ENCODE measurements at places on chromosomes 13 and 19. TPM values are rescaled to one million over a fixed set of nuclear protein-coding genes. Genes with fewer than 3 reads are reported as not detected.
A peak's percentile ranks its signal among the peaks of the same experiment; 100 is the strongest.

The PLEKHF1 gene
- polyA plus RNA-seq = 2.5 TPM

The AKT1S1 gene
- 38.5 TPM for polyA plus RNA-seq

DNA sequence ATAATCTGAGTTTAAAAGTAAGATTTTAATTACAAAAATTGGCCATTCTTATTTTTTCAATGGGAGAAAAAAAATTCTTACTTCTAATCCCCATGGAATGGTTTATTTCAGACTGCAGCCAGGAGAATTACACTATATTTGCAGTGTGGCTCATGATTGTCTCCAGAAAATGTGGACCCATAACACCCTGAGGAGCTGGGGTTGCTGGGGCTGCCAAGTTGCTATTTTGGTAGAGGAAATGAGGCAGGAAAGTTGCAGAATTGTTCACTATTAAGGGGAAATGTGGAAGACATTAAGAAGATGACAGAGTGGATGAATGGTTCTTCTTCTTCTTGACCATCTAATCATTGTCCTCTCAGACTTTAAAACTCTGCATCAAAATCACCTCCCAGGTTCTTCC is 4.6 kb upstream of the SCEL start:
- no peaks in the 10 kb centered on the region for H3K27me3 ChIP-seq
- DNase-seq = no peak
- no peaks in the 10 kb centered on the region for H3K36me3 ChIP-seq
- H3K4me3 ChIP-seq = no peak overlapping the region
- H3K27ac ChIP-seq = no peak overlapping the region

The HIPK4 gene
- 0.10 TPM for polyA plus RNA-seq

DNA sequence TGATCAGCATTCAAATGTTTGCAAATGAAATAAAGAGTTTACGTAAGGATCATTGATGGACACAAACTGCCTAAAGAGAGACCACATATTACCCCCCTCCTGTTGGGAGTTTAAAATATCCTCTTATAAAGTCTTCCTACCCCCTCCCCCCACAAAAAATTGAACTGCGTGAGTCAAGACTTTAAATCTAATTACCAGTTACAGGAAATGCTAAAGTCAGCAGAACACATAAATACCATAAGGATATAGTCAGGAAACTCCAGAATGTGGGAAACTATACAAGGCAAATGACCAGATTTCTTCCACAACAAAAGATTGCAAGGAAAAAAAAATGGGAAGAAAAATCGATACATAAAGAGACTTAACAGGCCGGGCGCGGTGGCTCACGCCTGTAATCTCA is 44.4 kb upstream of the FARP1 start:
- no peaks in the 10 kb centered on the region for H3K36me3 ChIP-seq
- DNase-seq = no peak
- H3K4me3 ChIP-seq = no peak overlapping the region
- H3K4me1 ChIP-seq = no peaks in the 10 kb centered on the region

The ZNF221 gene
- polyA plus RNA-seq = 3.5 TPM

DNA sequence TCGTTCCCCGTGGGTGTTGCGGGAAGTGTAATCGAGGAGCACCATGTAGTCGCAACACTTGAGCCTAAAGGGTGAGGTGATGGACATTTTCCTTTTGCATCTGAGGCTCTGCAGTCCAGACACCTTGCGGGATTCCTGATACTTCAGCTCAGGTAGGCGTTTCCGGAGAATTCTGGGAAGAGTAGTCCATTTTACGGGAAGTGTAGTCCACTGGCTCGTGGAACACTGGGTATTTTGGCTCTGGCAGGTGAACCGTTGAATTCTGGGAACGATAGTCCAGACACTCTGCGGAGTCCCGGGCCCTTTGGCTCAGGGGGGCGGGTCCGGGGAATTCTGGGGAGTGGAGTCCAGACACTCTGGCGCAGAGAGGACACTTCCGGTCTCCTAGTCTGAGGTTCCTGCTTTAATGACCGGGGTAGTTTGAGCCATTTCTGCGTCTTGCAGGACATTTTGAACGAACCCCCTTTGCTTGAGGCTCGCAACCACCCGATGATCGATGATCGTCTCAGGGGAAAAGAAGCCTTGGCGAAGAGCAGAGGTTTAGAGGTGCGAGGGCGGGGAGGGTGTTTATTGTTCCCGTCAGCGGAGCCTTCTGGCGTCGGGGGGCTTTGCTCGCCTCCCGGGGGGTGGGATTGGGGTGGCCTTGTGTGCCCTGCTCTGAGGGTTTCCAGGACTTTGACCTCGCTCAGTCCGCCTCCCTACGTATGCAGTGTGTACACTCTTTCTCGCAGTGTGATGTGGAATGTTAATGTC is at the start of gene ZNF223:
ZNF223 (plus strand) TSS at position 387 of the 753 bp plus-strand sequence. CDS start 3,141 bp downstream, outside the sequence.
- peaks cover 8% of the 10 kb centered on the region for H3K4me1 ChIP-seq
- peak; percentile 96 for DNase-seq
- peak within 1 kb of the TSS; percentile 86 for H3K27ac ChIP-seq
- H3K4me3 ChIP-seq = peak within 1 kb of the TSS; percentile 61
- no peaks in the 10 kb centered on the region for H3K27me3 ChIP-seq

GRCh38 chr19:18205200-18205892 is 1.5 kb upstream of the RAB3A start:
- peak overlapping the region; percentile 96 for H3K27ac ChIP-seq
- H3K27me3 ChIP-seq = peaks cover 2% of the 10 kb centered on the region
- H3K4me1 ChIP-seq = peaks cover 12% of the 10 kb centered on the region

DNA sequence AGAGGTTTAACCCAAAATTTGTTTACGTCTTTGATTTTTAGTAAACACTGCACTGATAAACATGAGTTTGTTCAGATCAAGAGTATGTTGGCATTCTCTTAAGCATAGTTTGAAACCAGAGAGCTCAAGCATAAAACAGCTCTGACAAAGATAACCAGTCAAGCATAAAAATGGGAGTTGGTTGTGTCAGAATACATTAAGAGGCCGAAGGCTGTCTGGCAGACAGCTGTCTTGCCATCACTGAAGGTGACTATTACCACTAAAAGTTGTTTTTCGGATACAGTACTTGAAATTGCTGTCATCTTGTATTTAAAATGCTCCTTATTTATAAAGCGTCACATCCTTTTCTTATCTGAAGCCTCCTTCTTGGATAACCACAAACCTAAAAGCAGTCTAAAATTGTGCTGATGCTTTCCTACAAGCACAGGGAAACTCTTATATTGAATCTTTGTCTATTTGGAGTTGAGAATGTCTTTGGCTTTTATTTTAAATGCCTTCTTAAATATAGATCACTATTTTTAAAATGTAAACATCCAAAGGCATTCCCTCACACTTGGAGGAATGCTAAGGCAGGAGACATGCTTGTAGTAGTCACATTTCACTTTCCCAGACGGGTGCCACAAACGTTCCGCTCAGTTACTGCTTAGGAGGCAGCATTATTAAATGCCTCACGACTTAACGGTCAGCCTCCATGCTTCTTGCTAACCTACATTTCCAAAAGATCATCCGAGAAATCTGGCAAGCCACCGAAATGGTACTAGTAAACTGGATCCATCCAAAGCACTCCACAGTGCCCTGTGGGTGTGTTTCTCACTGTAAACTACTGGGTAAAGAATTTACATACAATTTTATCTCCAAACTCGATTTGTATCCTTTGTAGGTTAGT is 1.5 kb downstream of the SMAD9 start:
- H3K4me1 ChIP-seq = no peaks in the 10 kb centered on the region
- peak overlapping the region; percentile 61 for H3K27ac ChIP-seq
- H3K4me3 ChIP-seq = peak overlapping the region; percentile 46
- peaks cover 36% of the 10 kb centered on the region for H3K27me3 ChIP-seq

DNA sequence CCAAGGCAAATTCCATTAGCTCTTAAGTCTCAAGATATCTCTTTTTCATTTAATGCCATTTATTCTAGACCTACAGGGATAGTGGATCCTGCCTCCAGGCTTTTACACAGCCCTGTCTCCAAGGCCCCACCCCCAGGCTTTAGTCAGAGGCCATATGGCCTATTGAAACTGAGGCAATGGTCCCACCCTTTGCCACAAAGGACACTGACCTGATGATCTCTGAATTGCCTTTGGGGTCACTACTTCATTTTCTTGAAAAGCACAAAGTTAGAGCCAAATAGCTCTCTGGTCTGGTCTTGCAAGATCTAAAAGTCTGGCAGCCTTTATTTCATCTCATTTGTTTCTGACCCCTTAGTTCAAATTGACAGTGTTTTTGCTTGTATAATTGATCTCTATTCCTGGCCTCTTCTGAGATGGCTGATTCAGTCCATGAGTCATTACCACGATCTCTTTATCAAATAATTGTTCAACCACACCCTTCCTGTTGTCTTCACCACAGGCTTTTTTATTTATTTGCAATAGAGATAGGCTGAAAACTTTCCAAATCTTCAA is 209.8 kb downstream of the FGF14 start:
- DNase-seq = no peak
- H3K4me1 ChIP-seq = no peaks in the 10 kb centered on the region
- H3K27me3 ChIP-seq = no peaks in the 10 kb centered on the region
- no peak overlapping the region for H3K4me3 ChIP-seq
- no peaks in the 10 kb centered on the region for H3K36me3 ChIP-seq
- no peak overlapping the region for H3K27ac ChIP-seq

DNA sequence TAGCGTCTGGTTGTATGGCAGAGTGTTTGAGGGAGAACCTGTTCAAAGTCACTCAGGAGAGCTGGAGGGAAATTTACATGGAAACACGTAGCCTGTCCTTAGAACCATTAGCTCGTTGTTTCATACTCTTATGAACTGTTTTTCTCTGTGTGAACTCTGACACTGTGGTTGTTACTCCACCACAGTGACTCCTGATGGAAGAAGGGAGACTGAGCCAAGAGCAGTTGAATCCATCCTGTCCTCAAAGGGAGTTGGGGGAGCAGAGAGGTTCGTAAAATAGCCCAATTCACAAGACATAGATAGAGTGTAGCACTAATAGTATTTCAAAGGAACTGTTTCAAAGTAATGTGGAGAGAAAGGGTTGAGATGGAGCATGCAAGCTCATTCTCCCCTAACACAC is 964.8 kb downstream of the PCDH9 start:
- no peak overlapping the region for H3K4me3 ChIP-seq
- no peak overlapping the region for H3K27ac ChIP-seq
- H3K36me3 ChIP-seq = no peaks in the 10 kb centered on the region

The DIRAS1 gene
- 2.6 TPM for polyA plus RNA-seq

- peak; percentile 88 for DNase-seq
- peaks cover 18% of the 10 kb centered on the region for H3K27me3 ChIP-seq
- H3K27ac ChIP-seq = peak within 1 kb of the TSS; percentile 77
- H3K4me3 ChIP-seq = peak within 1 kb of the TSS; percentile 80
- peaks cover 29% of the 10 kb centered on the region for H3K4me1 ChIP-seq
- no peaks in the 10 kb centered on the region for H3K36me3 ChIP-seq
Measured at GRCh38 chr19:1512671-1513498, at the start of gene ADAMTSL5. Gene ADAMTSL5 (minus strand): TSS chr19:1513019. CDS start chr19:1510943, 2,076 bp downstream.

The UHRF1 gene
- polyA plus RNA-seq = 17.7 TPM

The SERPINE3 gene
- polyA plus RNA-seq = 0.66 TPM

- no peaks in the 10 kb centered on the region for H3K4me1 ChIP-seq
- H3K36me3 ChIP-seq = peaks cover 54% of the 10 kb centered on the region
- DNase-seq = no peak
- H3K27ac ChIP-seq = no peak overlapping the region
- no peaks in the 10 kb centered on the region for H3K27me3 ChIP-seq
Measured at GRCh38 chr19:11949201-11949600, 15.6 kb upstream of the ZNF763 start.

GRCh38 chr13:93243375-93244063 is 16.9 kb downstream of the GPC6 start:
- H3K27ac ChIP-seq = no peak overlapping the region
- no peaks in the 10 kb centered on the region for H3K36me3 ChIP-seq
- DNase-seq = no peak
- no peaks in the 10 kb centered on the region for H3K27me3 ChIP-seq
- H3K4me1 ChIP-seq = no peaks in the 10 kb centered on the region

The BCKDHA gene
- 16.3 TPM for polyA plus RNA-seq

The ZNF85 gene
- 9.1 TPM for polyA plus RNA-seq

The ZNF552 gene
- 40.9 TPM for polyA plus RNA-seq

GRCh38 chr13:78779608-78780007 is 120.7 kb upstream of the OBI1 start:
- no peaks in the 10 kb centered on the region for H3K4me1 ChIP-seq
- peaks cover 2% of the 10 kb centered on the region for H3K27me3 ChIP-seq
- H3K36me3 ChIP-seq = no peaks in the 10 kb centered on the region
- no peak overlapping the region for H3K27ac ChIP-seq
- H3K4me3 ChIP-seq = no peak overlapping the region
- DNase-seq = no peak

- no peaks in the 10 kb centered on the region for H3K27me3 ChIP-seq
- no peak overlapping the region for H3K27ac ChIP-seq
- peak; percentile 14 for DNase-seq
- no peak overlapping the region for H3K4me3 ChIP-seq
- H3K4me1 ChIP-seq = peaks cover 9% of the 10 kb centered on the region
- H3K36me3 ChIP-seq = no peaks in the 10 kb centered on the region
Measured at GRCh38 chr13:93151277-93151676, 75.3 kb upstream of the GPC6 start.

GRCh38 chr19:14434543-14435319 is 1.6 kb downstream of the PKN1 start:
- H3K4me3 ChIP-seq = peak overlapping the region; percentile 80
- H3K27me3 ChIP-seq = peaks cover 7% of the 10 kb centered on the region
- peak; percentile 50 for DNase-seq
- peaks cover 21% of the 10 kb centered on the region for H3K4me1 ChIP-seq
- no peak overlapping the region for H3K27ac ChIP-seq
- no peaks in the 10 kb centered on the region for H3K36me3 ChIP-seq

The MKNK2 gene
- 86.8 TPM for polyA plus RNA-seq

The SERP2 gene
- 7.6 TPM for polyA plus RNA-seq

GRCh38 chr13:50701469-50701868 is 142.0 kb downstream of the DLEU7 start:
- H3K36me3 ChIP-seq = no peaks in the 10 kb centered on the region
- no peak overlapping the region for H3K27ac ChIP-seq
- no peaks in the 10 kb centered on the region for H3K27me3 ChIP-seq
- H3K4me3 ChIP-seq = no peak overlapping the region
- peak; percentile 44 for DNase-seq

- H3K27me3 ChIP-seq = no peaks in the 10 kb centered on the region
- no peak overlapping the region for H3K27ac ChIP-seq
- no peaks in the 10 kb centered on the region for H3K4me1 ChIP-seq
Measured at GRCh38 chr19:10952809-10953208, 8.0 kb upstream of the SMARCA4 start.

The ZNF14 gene
- polyA plus RNA-seq = 8.1 TPM

The GALP gene
- polyA plus RNA-seq = not detected

- peaks cover 18% of the 10 kb centered on the region for H3K4me1 ChIP-seq
- H3K4me3 ChIP-seq = no peak overlapping the region
- no peak overlapping the region for H3K27ac ChIP-seq
- no peak for DNase-seq
- peaks cover 8% of the 10 kb centered on the region for H3K36me3 ChIP-seq
- no peaks in the 10 kb centered on the region for H3K27me3 ChIP-seq
Measured at GRCh38 chr19:732148-733069, 18.5 kb upstream of the MISP start.

- no peaks in the 10 kb centered on the region for H3K4me1 ChIP-seq
- H3K4me3 ChIP-seq = no peak overlapping the region
- no peaks in the 10 kb centered on the region for H3K36me3 ChIP-seq
- no peak for DNase-seq
Measured at GRCh38 chr13:95199896-95200295, 101.4 kb downstream of the ABCC4 start.

The EPSTI1 gene
- 85.1 TPM for polyA plus RNA-seq

The MED29 gene
- 24.3 TPM for polyA plus RNA-seq

The INSR gene
- 27.7 TPM for polyA plus RNA-seq

- no peaks in the 10 kb centered on the region for H3K36me3 ChIP-seq
- no peaks in the 10 kb centered on the region for H3K27me3 ChIP-seq
- H3K4me3 ChIP-seq = no peak overlapping the region
Measured at GRCh38 chr13:37918751-37919150, 49.2 kb upstream of the TRPC4 start.

GRCh38 chr19:37484406-37485168 is 15.4 kb downstream of the ZNF570 start:
- H3K36me3 ChIP-seq = peaks cover 20% of the 10 kb centered on the region
- no peak overlapping the region for H3K27ac ChIP-seq
- H3K4me1 ChIP-seq = no peaks in the 10 kb centered on the region
- no peaks in the 10 kb centered on the region for H3K27me3 ChIP-seq
- no peak overlapping the region for H3K4me3 ChIP-seq
- DNase-seq = no peak

The PABPC3 gene
- polyA plus RNA-seq = 0.51 TPM

Measured in large intestine (tissue), 12 donors.